Activated T-cell treated with anti-CD3 and anti-CD28 coated beads, Interleukin-2, amount 50 U/mL, for 72 hours (primary cell): ENCODE measurements at places on chromosomes 5 and 9. TPM values are rescaled to one million over a fixed set of nuclear protein-coding genes. Genes with fewer than 3 reads are reported as not detected.

DNA sequence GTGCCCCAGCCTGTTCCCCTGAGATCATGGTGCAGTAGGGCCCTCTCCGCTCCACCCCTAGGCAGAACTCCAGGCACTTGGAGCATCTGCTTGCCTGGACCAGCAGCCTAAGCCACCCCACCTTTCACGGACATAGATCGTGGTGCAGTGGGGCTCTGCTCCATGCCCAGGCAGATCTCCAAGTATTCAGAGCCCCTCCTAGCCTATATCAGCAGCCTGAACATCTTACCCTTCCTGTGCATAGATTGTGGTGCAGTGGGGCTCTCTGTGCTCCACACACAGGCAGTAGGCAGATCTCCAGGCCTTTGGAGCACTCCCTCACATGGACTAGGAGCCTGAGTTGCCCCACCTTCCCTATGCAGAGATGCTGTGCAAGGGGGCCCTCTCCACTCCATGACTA lies 103.0 kb downstream of the GLIS3 start:
- peaks cover 5% of the 10 kb centered on the region for H3K27me3 ChIP-seq
- H3K4me3 ChIP-seq: no peak overlapping the region
- no peaks in the 10 kb centered on the region for H3K4me1 ChIP-seq
- no peak overlapping the region for H3K27ac ChIP-seq
- H3K36me3 ChIP-seq: peaks cover 15% of the 10 kb centered on the region

DNA sequence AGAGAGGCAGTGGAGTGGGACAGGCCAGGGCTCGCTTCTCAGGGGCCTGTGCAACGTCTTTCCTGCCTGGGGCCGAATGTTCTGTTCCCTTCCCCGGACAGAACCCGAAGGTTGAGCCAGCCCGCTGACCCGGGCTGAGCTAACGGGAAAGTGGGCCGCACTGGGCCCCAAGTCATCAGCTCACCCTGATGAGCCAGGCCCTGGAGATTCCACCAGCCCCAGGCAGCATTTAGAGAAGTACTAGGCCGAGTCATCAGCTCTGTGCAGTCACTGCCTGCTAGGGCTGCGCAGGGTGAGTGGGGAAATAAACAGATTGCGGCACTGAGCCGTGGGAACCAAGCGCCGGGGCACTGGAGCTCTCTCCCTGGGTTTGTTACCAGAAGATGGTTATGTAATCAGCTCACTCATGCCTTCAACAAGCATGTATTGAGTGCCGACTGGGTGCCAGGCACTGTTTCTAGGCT lies 29.1 kb upstream of the DUSP1 start:
- no peak for DNase-seq
- H3K27ac ChIP-seq: no peak overlapping the region
- no peaks in the 10 kb centered on the region for H3K27me3 ChIP-seq

GRCh38 chr5:68680366-68680765 lies 413.4 kb upstream of the SLC30A5 start:
- no peak for DNase-seq
- H3K36me3 ChIP-seq: no peaks in the 10 kb centered on the region
- peaks cover 5% of the 10 kb centered on the region for H3K27me3 ChIP-seq
- H3K27ac ChIP-seq: no peak overlapping the region

C5 gene
- total RNA-seq: 3.5 TPM

SLC34A1 gene
- 0.21 TPM for total RNA-seq
